ENCODE measurements at places on chromosomes 2 and 18.

GRCh38 chr2:120673571-120674061, 62.1 kb upstream of the GLI2 start:
- DNase-seq: no peak

GRCh38 chr2:138180692-138181386, 216.6 kb downstream of the HNMT start:
- DNase-seq: no peak

DNA sequence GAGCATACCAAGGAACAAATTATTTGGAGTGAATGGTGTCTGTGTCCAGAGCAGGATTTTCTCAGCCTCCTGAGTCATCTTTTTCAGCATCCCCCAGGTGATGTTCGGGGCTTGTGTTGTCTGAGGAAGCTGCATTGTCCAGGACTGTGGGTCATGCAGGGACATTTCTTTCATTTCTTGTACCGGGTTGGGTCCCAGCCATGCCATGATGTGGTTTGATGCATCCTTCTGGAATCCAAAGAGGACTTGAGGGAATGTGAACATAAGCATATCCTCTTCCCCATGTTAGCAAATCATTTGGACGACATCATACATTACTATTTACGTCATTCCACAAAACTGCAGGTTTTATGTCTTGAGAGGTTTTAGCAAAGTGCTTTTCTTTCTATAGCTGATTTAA, 797.8 kb downstream of the CCDC85A start:
- no peak for DNase-seq

DNA sequence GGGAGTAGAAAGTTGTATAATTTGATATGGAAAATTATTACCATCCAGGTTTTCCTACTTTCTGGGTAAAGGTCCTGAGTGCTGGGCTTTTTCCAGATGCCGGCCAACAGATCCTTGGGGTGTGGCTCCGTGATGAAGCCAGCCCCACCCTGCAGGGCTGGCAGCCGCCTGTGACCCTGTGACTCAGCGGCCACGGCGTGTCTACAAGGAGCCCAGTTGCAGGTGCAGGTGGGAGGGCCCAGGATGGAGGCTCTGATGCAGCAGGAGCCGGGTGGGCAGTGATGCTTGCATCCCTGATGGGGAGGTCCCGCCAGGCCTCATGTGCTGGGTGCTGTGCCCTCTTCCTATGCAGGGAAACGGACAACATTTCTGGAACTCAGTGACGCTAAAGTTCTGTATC, 96.0 kb upstream of the ALKAL2 start:
- no peak for DNase-seq

- DNase-seq: no peak
Measured at GRCh38 chr2:198167346-198167745, 363.0 kb downstream of the PLCL1 start.

DNA sequence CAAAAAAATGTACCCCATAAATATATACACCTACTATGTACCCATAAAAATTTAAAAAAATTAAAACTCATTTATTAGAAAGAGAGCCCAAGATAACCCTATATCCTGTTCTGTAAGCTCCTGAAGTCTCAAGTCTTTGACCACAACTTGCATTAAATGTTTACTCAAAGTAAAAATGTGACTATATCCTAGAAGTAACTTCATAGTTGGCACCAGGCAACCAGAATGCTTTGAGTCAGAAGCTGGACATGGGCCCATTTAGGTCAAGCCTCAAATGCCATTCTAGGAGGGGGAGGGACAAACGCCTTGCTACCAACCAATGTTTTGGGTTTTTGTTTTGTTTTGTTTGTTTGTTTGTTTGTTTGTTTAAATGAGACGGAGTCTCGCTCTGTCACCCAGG, 9.3 kb upstream of the TBC1D8 start:
- no peak for DNase-seq

GRCh38 chr2:22719396-22719795, 665.6 kb upstream of the KLHL29 start:
- no peak for DNase-seq

DNA sequence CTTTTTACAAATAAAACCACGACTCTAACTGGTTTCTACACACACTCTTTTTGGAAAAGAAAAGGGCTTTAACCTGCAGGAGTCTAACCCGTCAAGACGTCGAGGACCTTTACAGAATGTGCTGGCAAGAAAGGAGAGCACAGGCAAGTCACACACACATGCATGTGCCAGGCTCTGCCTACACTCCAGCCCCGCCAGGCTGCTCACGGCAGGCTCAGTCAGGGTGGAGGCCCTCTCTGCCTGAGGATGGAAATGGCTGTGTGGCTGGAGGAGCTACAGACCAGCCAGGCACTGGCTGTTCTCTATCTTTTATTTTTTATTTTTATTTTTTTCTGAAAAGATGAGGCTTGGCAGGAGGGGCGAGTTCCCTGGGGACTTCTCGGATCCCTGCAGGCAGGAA, 10.2 kb downstream of the SIX3 start:
- DNase-seq: no peak

- no peak for DNase-seq
Measured at GRCh38 chr18:8654503-8655451, 45.5 kb downstream of the RAB12 start.

- DNase-seq: no peak
Measured at GRCh38 chr2:183614799-183615435, 490.7 kb downstream of the NUP35 start.

GRCh38 chr2:222307143-222307756, 8.5 kb upstream of the PAX3 start:
- no peak for DNase-seq

DNA sequence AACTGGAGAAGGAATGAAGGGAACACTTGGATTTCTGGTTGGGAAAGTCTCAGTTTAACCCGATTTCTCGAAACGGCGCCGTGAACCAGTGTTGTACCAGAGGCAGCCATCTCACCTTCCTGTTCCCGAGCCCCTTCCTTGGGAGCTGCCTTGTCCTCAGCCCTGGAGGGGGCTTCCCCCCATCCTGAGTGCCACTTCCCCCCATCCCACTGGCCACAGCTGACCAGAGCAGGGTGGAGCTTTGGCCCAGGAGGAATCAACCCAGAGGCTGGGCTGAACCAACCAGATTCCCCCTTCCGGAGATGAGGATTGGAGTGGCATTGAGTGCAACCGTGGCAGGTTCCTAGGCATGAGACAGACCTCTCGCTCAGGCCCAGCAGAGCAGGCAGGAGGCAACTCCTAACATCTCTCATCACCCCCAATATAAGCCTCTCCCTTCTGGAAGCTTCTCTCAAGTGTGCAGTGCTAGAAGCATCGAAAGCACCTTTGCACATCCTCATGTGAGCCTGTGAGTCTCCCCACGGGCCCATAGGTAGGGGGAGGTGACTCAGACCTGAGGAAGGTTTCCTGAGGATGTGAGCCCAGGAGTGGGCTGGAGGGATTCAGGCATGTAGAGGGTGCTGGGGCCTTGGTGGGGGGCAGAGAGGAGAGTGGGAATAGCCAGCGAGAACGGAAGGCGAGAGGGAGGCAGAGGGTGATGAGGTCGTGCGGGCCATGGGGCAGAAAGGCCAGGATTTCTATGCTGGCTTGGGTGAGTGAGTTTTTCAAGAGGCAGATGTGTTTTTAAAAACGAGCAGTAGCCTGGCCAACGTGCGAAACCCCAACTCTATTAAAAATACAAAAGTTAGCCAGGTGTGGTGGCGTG, 11.9 kb downstream of the NGEF start:
- DNase-seq: no peak

GRCh38 chr2:23685706-23686105, 241.2 kb downstream of the ATAD2B start:
- no peak for DNase-seq

- DNase-seq: no peak
Measured at GRCh38 chr18:48986851-48987761, 36.3 kb upstream of the SMAD7 start.

DNA sequence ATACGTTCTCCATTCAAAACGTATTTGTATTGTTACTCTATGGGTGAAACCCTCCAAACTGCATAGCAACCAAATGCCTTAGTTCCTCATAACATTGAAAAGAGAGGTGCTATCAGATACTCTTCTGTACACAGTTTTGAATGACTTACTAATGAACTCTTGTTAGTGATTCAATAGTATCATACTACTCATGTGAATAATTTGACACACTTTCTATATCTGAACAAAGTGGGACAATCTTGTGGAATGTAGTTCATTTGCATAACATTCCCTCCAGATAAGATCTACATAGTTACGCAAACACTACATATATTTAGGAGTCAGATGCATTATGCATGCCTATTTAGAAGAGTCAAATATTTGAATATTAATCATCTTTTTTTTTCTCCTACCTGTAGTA, 232.0 kb upstream of the NRXN1 start:
- no peak for DNase-seq

DNA sequence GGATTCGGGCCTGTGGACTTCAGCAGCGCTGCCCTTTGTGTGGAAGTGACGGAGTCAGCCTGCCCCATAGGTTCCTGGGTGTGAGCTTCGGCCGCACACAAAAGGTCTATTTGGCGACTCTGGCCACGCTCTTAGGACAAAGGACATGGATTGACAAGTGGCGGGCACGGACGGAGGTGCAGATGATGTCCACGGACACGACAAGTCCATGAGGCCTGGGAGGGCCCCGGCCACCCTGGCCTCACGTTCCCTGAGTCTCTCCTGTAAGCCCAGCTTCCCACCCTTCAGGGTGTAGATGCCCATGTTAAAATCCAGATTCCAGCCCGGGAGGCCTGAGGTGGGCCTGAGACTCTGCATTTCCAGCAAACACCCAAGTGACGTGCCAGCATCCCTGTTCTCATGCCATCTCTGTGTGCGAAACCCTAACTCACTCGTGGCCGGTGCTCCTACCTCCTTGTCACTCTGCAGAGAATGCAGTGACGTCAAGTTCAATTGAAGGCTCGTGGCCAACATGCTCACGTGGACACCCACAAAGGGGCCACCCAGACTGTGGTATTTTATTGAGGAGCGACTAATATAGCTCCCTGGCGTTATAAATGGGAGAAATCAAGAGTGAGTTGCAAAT, 111.7 kb downstream of the RTP5 start:
- no peak for DNase-seq

- DNase-seq: no peak
Measured at GRCh38 chr2:223536546-223536945, 65.6 kb downstream of the SCG2 start.
